HS-27A (cell line): ENCODE measurements at places on chromosomes 5 and 9.

- DNase-seq: no peak
These were observed 186.3 kb downstream of the SGCD start for GRCh38 chr5:156513123-156513815.

- no peak for DNase-seq
These were observed 43.9 kb downstream of the PAM start for GRCh38 chr5:102799017-102799416.

- no peak for DNase-seq
These were observed 7.0 kb upstream of the NDST1 start for GRCh38 chr5:150500905-150501304.

- no peak for DNase-seq
These were observed 6.7 kb upstream of the PPARGC1B start for GRCh38 chr5:149723374-149723773.

GRCh38 chr5:131795228-131795627, 1.6 kb downstream of the FNIP1 start:
- DNase-seq: no peak

DNA sequence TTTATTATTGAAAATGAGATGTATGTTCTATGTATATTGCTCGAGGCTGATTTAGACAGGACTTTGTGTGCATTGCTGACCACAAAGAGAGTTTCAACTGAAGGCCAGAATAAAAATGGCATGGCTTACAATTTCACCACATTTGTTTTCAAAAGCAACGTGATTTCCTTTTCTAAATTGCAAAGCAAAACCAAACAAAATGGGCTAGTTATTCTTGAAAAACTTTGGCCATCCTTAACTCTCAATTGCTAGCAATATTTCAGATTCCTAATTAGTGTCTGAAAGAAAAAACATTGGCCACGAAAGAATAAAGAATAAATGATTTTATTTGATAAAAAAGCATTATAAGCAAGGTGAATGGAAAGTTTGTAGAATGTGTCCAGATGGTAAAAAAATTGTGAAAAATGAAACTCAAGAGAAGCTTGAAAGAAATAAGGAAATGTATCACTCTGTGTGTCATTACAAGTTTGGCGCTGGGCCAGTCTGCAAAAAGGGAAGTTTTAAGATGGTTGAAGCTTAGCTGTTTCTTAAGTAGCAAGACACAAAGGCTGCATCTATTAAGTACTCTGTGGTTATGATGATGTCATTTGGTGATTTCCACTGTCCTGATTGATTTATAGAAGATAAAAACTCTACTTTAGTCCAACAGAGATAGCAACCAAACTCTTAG, 89.2 kb upstream of the PRLR start:
- DNase-seq: peak; percentile 34

DNA sequence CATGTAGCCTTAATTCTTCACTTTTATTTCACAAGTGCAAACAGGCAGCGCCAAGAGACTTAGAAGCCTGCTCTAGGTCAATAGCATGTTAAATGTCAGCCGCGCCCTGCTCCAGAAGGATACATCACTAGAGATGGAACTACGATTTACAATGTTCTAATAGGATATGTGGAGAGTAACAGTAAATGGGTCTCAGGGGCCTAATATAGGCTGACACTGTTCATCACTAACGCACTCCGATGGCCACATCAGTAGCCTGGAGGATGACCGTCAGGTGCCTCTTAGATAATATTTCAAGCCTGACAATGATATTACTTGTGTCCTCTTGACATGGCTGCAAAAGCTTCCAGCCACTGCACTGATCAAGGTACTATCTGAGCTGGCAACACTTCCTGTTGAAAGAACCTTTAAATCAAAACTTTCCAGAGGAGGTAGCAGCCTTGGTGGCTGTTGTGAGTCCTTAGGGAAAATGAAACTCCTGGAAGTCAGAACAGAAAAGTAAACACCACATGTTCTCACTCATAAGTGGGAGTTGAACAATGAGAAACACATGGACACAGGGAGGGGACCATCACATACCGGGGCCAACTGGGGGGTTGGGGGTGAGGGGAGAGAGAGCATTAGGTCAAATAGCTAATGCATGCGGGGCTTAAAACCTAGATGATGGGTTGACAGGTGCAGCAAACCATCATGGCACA, 35.0 kb downstream of the PTTG1 start:
- no peak for DNase-seq

GRCh38 chr9:137492464-137493363, 33.6 kb upstream of the NSMF start:
- no peak for DNase-seq

DNA sequence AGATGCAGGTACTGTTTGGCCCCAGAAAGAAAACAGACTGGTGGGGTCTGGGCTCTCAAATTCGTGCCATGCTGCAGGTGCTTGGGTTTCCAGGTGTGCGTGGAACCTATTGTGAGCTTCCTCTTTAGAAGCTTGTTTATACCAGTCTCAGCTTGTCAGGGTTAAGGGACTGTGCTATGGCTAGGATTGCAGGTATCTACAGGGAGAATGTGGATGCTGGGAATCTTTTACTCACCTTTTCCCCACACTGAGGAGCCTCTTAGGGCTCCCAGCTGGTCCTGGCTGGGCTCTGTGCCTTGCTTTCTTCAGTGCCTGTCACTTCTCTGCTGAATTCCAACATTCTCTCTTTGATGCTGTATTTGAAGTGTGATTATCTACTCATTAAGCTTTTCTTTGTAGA, 111.8 kb downstream of the WDR70 start:
- no peak for DNase-seq

GRCh38 chr5:159915904-159916840, at the start of gene ADRA1B:
TSS of gene ADRA1B (plus strand) at chr5:159916482. CDS start at chr5:159916906, 424 bp downstream.
- DNase-seq: no peak

GRCh38 chr9:121658166-121658565, 6.7 kb downstream of the DAB2IP start:
- no peak for DNase-seq

- DNase-seq: no peak
These were observed 8.3 kb downstream of the FABP6 start for GRCh38 chr5:160237571-160238093.

- no peak for DNase-seq
These were observed 4.2 kb upstream of the ANXA2R start for GRCh38 chr5:43044181-43044914.

DNA sequence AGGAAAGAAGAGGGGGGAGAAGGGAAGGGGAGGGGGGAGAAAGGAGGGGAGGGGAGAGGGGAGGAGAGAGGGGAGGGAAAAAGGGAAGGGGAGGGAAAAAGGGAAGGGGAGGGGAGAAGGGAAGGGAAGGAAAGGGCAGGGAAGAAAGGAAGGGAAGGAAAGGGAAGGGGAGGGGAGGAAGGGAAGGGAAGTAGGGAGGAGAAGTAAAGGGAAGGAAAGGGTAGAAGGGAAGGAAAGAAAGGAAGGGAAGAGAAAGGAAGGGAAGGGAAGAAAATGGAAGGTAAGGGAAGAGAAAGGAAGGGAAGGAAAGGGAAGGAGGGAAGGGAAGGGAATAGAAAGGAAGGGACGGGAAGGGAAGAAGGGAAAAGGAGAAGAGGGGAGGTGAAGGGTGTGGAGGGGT, 248.2 kb downstream of the EBF1 start:
- no peak for DNase-seq

DNA sequence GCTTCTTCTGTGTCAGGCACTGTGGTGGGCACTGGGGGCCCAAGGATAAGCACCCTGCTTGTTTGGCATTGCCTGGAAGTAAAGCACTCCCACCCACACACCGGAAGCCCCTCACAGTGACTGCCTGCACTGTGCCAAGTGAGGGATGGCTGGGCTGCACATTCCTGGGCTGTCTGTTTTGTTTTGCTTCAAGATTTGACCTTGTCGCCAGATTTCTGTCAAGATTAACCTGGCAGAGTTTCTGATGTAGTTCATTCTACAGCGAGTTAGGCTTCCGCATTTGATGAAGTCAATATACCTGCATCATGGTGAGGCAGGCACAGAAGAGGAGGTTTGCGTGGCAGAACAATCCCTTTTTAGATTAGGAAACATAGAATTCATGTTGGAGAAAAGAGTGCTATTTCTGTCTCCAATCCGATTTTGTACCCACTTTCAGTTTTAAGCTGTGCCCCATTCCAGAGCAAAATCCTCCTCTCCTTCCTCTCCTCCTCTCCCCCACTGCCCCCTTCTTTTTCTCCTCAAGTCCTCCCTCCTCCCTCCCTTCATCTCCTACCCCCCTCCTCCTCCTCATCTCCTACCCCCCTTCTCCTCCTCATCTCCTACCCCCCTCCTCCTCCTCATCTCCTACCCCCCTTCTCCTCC, 14.4 kb upstream of the BOD1 start:
- no peak for DNase-seq

DNA sequence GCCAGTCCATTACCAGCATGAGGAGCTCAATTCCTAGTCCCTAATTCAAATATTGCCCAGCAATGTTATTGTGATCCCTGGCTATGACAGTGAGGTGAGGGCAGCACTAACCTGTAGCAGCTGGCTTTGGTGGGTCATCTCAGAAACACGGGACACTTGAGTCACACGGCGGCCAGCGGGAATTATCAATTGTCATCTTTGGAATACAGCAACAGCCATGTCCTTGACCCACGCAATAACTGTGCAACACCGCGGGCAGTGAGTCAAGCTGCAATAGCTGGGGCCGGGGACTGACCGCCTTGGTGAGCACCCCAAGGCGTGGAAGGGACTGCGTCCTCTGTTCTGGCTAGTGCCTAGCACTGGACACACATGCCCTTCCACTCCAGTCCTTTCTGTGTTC, 62.5 kb upstream of the ALDH1B1 start:
- no peak for DNase-seq

DNA sequence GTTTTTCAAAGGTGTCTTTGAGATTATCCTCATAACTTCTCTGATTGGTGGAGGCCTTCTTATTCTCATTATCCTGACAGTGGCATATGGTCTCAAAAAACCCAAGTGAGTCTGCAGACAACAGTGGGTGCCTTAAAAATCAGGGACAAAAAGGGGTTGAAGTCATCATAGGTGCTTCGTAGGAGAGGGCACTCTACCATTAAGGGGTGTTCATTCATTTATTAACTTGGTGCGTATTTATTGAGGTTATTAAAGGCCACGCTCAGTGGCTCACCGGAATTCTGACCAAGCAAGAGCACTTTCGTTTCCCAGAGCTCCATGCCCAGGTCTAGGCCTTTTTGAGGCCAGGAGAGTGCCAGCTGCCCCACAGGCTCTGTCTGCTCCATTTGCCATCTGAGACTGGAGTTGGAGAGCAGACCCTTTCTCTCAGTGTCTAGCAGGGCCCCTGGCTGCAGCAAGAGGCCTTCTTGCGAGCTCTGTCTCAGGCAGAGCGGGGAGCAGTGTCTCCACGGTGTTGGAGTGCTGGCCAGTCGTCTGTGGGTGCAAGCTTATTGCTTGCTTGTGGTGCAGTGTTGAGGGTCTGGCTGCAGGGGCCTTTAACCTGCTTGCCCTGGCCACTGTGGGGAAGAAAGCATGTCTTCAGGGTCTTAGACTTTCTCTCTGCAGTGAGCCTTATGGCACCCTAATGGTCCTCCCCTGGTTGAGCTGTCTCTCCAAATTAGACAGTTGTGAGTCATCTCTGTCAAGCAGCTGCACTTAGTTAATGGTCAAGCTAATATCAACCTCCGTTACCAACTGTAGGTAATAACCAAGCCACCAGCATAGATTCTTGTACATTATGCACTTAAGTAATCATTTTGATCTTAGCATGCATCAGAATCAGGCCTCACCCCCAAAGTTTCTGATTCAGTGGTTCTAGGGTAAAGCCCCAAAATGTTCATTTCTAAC, 62.6 kb downstream of the IL31RA start:
- DNase-seq: no peak

DNA sequence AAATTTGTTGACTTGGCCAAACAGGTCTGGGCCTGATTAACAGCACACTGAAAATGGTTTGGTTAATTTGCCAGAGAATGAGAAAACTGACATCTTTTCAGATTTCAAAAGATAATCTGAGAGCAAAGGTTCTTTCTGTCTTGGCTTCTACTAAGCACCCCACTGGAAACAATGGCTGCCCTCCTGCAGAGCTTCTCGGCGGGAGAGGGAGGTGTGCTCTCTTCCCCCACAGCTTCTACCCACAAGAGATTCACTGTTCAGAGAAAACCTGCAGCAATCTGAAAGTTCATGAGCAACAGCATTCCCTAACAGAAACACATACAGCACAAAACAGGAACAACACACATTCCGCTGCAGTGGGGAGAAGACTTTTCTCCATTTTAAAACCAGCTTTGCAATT, 3.0 kb downstream of the DNAH5 start:
- DNase-seq: no peak

DNA sequence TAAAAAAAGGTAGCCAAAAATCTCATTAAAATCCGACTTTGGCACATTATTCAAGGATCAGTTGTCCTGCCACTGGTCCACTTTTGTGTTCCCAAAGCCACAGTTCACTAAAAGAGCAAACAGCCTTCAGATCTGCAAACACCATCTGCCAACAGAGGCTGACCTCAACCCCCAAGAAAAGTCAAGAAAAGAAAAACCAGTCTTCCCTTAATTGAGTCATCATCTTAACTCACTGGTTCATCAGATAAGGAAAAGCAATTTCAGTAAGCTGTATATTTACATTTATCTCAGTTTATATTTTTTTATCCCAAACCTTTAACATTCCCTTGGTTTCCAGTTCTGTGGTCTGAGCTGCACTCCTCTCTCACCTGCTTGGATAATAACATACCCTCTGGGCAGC, 21.2 kb downstream of the RASEF start:
- DNase-seq: no peak

- peak; percentile 56 for DNase-seq
These were observed 623.1 kb downstream of the BNC2 start for GRCh38 chr9:16247188-16247875.

DNA sequence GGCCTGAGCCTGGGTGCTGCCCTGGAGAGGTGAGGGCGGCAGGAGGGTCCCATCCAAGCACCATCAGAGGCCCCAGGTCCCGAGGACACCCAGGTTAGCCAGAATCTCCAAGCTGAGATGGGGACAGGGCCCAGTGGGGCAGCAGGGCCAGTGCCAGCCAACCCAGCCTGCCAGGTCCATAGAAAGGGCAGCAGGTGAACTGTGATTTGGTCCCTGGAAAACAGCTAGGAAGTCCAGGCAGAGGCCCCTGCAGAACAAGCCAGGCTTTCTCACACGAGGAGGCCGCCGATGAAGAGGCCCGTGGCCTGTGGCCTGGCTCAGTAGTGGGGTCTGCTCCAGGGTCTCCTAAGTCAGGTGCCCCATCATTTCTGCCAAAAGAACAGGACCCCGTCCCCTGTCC, 2.0 kb downstream of the AGPAT2 start:
- no peak for DNase-seq

DNA sequence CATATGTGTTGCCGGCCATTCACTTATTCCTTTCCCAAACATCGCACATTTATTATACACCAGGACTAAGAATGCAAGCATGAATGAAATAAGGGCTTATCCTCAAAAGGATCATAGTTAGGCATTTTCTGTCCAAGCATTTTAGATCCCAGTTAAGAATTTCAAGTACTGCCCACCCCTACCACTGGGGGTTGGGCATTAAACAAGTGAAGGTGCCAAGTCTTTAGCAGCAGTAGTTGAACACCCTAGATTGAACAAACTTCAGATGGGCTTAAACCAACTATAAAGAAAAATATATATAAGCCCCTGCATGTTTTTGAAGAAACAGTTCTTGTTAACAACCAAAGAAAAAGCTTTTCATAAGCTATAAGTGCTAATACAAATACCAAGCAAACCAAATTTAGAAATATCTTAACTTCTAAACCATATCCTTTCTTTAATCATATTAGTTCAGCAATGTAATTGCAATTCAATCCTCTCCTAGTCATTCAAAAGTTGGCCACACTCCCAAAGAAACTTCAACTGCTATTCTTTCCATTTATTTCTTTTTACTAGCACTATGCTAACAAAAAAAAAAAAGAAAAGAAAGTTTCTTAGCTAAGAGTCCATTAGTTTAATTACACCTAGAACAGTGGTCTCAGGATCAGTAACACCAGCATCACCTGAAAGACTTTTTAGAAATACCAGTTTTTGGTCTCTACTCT, 149.8 kb downstream of the MLLT3 start:
- DNase-seq: no peak

- no peak for DNase-seq
These were observed 90.9 kb downstream of the CARTPT start for GRCh38 chr5:71810023-71810422.
